Nephron progenitor cell (in vitro differentiated cells): ENCODE measurements at places on chromosomes 6 and 20.

- no peak for DNase-seq
- H3K4me1 ChIP-seq, result peaks cover 28% of the 10 kb centered on the region
- H3K27me3 ChIP-seq, result peaks cover 25% of the 10 kb centered on the region
- H3K4me3 ChIP-seq, result no peak overlapping the region
- no peaks in the 10 kb centered on the region for H3K36me3 ChIP-seq
- H3K27ac ChIP-seq, result no peak overlapping the region
Observed at GRCh38 chr6:166660157-166660688, 33.2 kb upstream of the RPS6KA2 start.

DNA sequence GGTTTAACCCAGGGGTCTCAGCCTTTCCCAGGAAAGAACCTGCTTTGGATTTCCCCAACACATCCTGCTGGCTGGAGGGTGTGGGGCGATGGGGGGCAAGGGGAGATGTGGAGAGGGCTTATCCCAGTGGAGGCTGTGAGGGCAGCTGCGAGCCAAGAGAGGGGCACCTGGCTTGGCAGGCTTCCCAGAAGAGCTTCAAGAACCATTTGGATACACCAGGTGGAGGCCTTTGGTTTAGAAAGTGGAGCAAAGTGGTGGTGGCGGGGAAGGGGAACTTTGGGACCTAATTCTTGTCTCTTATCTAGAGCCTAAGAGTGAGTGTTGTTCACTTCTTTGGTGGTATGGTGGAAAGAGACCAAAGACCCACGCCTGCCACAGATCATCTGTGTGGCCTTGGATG, 12.4 kb downstream of the CD40 start:
- H3K4me3 ChIP-seq, result no peak overlapping the region
- DNase-seq, result no peak
- peaks cover 69% of the 10 kb centered on the region for H3K27me3 ChIP-seq
- no peaks in the 10 kb centered on the region for H3K36me3 ChIP-seq

DNA sequence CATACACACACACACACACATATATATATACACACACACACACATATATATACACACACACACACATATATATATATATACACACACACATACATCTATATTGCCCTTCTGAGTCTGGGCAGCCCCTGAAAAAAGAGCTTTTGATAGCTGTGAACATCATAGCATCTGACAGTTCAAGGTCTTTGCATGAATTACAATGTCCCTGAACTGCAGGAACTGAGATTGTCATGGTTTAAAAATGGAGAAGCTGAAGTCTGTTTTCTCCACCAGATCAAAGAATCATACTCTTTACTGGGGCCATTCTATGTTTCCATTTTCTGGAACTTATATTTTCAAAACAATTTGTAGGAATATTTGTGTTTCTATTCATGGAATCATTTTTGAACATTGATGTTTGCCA, 189.8 kb downstream of the ZDHHC14 start:
- peaks cover 4% of the 10 kb centered on the region for H3K4me1 ChIP-seq
- H3K27me3 ChIP-seq, result no peaks in the 10 kb centered on the region
- no peaks in the 10 kb centered on the region for H3K36me3 ChIP-seq
- H3K4me3 ChIP-seq, result no peak overlapping the region
- no peak overlapping the region for H3K27ac ChIP-seq

DNA sequence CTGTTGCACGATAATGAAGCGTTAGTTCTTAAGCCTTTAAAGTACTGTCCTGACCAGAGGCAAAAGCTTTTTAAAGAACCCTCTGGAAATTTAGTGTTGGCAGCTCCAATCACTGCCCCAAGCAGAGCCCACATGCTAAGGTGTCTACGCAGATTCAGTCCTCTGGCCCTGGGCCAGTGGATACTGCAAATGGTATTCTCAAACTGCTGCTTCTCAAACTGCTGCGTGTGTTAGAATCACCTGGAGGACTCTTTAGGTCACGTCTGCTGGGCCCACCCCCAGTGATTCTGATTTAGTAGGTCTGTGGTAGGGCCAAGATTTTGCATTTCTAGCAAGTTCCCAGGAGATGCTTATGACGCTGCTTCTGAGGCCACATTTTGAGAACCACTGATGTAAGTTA, 96.0 kb upstream of the CCDC28A start:
- no peaks in the 10 kb centered on the region for H3K27me3 ChIP-seq
- no peak overlapping the region for H3K27ac ChIP-seq
- H3K4me3 ChIP-seq, result no peak overlapping the region
- peaks cover 22% of the 10 kb centered on the region for H3K4me1 ChIP-seq
- no peak for DNase-seq

DNA sequence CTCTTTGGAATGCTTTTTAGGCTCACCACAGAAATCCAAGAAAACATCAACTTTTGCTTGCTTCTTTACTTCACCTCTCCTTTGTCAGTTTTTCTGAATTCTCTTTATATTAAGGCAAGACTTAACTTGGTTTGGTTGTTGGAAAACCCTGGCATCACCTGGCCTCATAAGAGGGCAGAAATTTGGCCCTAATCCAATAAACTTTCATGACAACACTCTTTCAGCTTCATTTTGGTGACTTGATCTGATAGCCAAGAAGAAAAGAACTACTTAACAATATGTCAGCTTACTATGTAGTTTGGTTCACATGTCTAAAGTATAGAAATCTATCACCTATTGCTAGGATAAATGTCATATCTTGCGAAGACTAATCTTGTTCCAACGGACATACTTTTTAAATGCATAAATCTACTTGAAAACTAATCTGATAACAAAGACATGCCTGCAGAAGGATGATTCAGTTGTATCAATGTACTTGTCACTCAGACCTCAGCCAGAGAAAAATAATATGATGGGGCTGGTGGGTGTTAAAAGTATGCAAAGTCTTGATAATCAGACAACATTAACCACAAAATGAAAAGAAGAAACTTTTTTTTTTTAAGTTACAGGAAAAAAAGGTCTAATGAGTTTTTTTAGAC, 19.3 kb upstream of the HBS1L start:
- H3K4me1 ChIP-seq, result no peaks in the 10 kb centered on the region
- peaks cover 8% of the 10 kb centered on the region for H3K27me3 ChIP-seq
- H3K36me3 ChIP-seq, result no peaks in the 10 kb centered on the region

GRCh38 chr6:22081709-22082108, 215.1 kb downstream of the PRL start:
- H3K4me1 ChIP-seq, result peaks cover 29% of the 10 kb centered on the region
- no peak overlapping the region for H3K4me3 ChIP-seq
- no peak for DNase-seq
- H3K27ac ChIP-seq, result peak overlapping the region; percentile 67
- peaks cover 71% of the 10 kb centered on the region for H3K36me3 ChIP-seq

- DNase-seq, result no peak
- no peaks in the 10 kb centered on the region for H3K36me3 ChIP-seq
- H3K4me3 ChIP-seq, result no peak overlapping the region
- no peak overlapping the region for H3K27ac ChIP-seq
- peaks cover 83% of the 10 kb centered on the region for H3K27me3 ChIP-seq
- H3K4me1 ChIP-seq, result no peaks in the 10 kb centered on the region
Observed at GRCh38 chr6:150018846-150019580, 6.3 kb downstream of the RAET1L start.

- peaks cover 27% of the 10 kb centered on the region for H3K36me3 ChIP-seq
- H3K27me3 ChIP-seq, result no peaks in the 10 kb centered on the region
- DNase-seq, result no peak
- no peak overlapping the region for H3K27ac ChIP-seq
- H3K4me3 ChIP-seq, result no peak overlapping the region
Observed at GRCh38 chr6:79694623-79695343, 63.7 kb downstream of the SH3BGRL2 start.
